ENCODE measurements at places on chromosomes 4 and X.

GRCh38 chrX:96564595-96564994 is 120.0 kb upstream of the DIAPH2 start:
- DNase-seq, result no peak

GRCh38 chrX:4762196-4762595 is 1048.7 kb upstream of the PRKX start:
- no peak for DNase-seq

DNA sequence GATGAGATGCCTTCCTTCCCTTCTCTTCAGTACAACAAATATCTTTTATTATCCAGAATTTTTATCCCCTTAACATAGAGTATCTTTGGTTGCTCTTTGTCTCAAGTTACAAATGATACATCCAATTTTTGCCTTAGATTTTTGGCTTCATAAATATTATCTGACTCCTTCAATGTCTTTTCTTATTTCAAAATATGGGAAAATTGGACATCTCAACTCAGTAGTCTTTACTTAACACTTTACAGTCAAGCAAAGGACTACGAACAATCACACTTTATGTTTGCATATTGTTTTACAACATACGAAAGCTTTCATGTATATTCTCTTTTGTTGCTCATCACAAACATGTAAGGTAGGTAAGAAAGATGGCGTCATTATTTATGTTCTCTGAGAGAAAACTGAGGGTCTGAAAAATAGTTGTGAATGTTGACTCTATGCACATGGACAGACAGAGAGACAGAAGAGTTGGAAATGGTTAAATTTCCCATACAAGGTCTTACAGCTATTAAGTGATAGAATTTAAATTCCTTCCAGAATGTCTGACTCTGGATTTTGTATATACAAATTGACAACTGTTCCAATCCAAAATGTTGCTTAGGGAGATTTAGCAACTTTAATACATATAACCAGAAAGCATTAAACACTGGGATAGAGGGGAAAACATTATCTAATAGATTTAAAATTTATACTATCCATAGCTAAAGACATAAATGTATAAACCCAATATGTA is 29.4 kb downstream of the DCHS2 start:
- no peak for DNase-seq

- DNase-seq, result peak; percentile 50
Observed at GRCh38 chrX:1178580-1179057, 33.8 kb downstream of the CRLF2 start.

DNA sequence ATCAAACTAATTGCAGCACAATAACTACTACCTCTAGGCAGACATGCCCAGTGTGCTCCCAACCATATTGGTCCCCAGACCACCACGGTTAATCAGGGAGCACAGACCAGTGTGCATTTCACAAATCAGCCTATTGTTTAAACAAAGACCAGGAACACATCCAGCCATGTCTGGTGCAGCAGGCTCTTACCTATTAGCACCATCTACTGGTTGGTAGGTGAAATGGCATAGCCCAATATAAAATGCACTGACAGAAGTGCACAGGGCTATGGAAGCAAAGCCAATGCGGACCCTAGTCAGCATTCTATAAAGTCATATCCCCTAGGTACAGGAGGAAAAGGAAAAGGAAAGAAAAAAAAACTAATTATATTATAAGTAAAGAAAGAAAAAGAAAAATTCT is 15.5 kb upstream of the CYLC1 start:
- no peak for DNase-seq

- DNase-seq, result no peak
Observed at GRCh38 chr4:144223661-144224060, 83.1 kb upstream of the GYPA start.

DNA sequence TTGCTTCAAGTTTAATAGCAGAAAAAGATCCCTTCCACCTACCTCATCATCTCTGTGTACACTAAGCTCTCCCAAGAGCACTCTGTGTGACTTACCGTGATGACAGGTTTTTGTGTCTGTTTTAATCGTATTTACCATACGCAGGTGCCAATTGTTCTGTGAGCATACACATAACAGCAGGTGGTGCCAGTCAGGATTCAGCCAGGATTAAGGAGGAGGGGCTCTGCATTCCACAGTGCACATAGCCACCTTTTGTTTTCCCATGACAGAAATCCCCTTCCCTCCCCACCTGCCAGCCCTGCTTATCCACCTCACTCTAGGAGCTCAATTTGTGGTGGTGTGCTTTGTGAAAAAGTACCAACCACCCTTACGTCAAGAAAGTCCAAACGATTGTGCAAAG is 14.8 kb downstream of the ANK2 start:
- DNase-seq, result no peak

- DNase-seq, result no peak
Observed at GRCh38 chrX:130628516-130628915, 226.7 kb downstream of the RBMX2 start.

GRCh38 chr4:53651156-53651735 is 60.0 kb upstream of the LNX1 start:
- DNase-seq, result no peak

- no peak for DNase-seq
Observed at GRCh38 chrX:13479452-13479813, 90.0 kb upstream of the EGFL6 start.

- no peak for DNase-seq
Observed at GRCh38 chr4:150582146-150582872, at the start of gene MAB21L2. Gene MAB21L2 (plus strand): TSS chr4:150582151. CDS start chr4:150583030, 879 bp downstream.

DNA sequence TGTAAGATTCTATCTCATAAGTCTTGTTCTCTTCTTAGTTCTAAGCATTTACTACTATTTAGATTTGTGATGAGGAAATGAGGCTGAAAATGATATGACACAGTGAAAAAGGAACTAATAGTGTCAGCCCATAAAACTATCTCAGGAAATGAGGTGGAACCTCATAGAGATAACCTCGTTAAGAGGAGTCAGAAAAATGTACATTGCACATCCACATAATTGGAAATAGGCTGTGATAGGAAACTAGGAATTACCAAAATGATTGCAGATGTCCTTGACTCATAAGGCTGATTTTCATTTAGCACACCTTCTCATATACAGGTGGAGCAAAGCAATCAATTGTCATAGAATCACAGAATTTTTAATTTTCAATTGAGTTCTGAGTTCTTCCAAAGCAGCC is 26.8 kb downstream of the ANXA10 start:
- DNase-seq, result no peak

- no peak for DNase-seq
Observed at GRCh38 chrX:101383679-101384205, 2.2 kb downstream of the BTK start.

- no peak for DNase-seq
Observed at GRCh38 chr4:5157791-5158770, 106.8 kb downstream of the STK32B start.

- DNase-seq, result no peak
Observed at GRCh38 chrX:30010471-30010870, 204.9 kb upstream of the MAGEB2 start.

GRCh38 chr4:15084780-15085179 is 82.5 kb downstream of the CPEB2 start:
- DNase-seq, result no peak

- DNase-seq, result no peak
Observed at GRCh38 chrX:6498324-6498723, 36.6 kb downstream of the VCX3A start.

DNA sequence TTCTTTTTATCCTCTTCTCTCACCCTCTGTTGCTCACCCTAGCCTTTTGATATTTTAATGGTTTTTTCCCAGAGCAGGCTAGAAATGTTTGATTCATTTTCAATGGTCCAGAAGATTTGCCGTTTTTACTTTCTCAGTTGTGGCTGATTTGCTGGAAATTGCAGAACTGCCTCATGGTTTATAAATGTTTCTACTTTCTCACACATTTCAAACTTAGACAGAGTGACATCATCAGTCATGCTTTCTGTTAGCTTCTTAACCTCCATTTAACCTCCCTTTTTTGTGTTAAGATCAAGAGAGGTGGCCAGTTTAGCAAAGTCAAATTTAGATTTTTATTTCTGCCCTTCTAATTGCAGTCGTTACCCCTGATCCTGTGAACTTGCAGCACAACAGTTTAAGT is 8.7 kb downstream of the RXFP1 start:
- no peak for DNase-seq

GRCh38 chrX:111652719-111653118 is 28.3 kb upstream of the ALG13 start:
- no peak for DNase-seq

GRCh38 chr4:85116008-85116407 is 149.5 kb upstream of the WDFY3 start:
- DNase-seq, result no peak

DNA sequence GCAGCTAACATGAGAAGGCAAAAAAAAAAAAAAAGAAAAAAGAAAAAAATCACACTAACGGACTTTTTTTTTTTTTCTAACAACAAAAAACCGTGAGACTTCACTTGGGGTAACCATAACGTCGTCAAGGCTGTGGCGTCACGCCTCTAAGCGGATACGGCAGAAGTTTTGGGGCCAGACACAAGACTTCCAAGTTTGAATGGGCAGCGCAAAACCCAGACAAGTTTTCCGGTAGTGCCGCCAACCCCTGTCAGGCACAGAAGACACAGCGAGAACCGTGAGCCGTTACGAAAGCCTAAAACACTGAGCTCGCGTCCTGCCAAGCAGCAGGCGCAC is 556 bp upstream of the SMARCA5 start:
- DNase-seq, result no peak

DNA sequence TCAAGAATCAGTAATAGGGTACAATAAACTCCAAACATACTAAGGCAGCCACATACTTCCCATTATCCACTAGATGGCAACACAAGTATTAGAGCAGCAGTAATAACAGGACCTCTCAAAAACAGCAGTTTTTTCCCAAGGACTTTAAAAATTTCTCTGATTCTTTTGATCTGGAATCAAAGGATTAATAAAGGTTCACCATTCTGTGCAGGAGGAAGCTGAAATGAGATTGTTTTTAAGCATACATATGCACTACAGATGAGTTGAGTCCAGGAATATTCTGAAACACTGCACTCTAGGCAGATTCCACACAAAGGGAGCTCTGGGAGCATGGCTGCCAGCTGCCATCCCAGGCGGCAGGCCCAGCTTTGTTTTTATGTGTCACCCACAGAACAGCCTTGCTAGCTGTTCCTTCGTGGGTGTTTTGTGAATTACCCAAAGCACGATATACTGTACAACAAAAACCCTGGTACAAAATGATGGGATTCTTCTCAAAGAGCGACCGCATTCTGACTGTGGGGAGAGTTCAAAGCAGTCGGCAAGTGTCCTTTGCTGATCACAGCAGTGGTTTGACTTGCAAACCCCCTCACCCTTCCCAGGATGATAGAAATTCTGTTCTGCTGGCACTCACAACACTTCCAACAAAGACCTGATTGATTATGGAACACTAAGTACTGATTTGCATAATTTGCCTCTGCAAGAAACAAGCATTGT is 61.0 kb downstream of the STX18 start:
- no peak for DNase-seq

DNA sequence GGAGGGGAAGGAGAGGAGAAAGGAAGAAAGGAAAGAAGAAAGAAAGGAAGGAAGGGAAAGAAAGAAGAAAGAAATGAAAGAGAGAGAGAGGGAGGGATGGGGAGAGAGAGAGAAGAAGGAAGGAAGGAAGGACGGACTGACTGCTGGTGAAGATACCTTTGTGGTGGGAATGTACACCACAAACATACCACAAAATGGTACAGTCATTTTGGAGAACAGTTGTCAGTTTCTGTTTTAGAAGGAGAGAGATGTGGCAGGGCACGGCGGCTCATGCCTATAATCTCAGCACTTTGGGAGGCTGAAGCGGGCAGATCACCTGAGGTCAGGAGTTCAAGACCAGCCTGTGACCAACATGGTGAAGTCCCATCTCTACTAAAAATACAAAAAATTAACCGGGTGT is 40.0 kb upstream of the SHISA3 start:
- no peak for DNase-seq

DNA sequence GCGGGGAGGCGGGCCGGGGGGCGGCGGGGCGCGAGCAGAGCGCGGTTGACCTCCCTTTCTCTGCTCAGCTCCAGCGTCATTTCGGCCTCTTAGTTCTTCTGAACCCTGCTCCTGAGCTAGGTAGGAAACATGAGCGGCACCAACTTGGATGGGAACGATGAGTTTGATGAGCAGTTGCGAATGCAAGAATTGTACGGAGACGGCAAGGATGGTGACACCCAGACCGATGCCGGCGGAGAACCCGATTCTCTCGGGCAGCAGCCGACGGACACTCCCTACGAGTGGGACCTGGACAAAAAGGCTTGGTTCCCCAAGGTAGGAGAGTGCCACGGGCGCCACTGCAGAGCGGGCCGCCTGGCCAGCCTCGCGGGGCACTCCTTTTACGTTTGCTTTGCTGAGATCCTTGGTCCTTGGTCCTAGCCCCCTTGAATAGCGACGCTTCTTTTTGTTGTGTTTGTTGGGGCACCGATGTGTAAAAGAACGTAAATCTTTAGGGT is at the start of gene HTATSF1:
Gene HTATSF1, plus strand, starts transcription at position 37 of the 497 bp plus-strand sequence. Its CDS starts 93 bp downstream, at position 130.
- DNase-seq, result no peak

GRCh38 chr4:153997516-153997915 is 208.6 kb upstream of the SFRP2 start:
- no peak for DNase-seq

DNA sequence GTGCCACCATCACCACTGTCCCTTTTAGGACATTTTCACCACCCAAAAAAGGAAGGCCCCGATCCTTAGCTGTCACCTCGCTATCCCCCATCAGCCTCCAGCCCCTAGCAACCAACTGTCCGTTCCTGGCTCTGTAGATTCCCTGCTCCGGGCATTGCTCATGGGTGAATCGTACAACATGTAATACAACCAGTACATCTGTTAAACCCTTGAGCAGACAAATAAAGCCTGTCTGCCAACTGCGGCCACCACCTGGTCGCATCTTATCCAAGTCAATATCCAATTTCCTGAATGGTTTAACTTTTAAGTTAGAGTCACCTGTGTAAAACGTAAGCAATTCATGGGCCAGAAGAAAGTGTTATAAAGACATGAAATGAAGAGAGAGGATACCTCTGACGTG is 251.9 kb downstream of the AFAP1 start:
- DNase-seq, result no peak

GRCh38 chrX:119604766-119605463 is 1.3 kb downstream of the NKRF start:
- DNase-seq, result no peak

- DNase-seq, result no peak
Observed at GRCh38 chr4:54784161-54784671, 126.5 kb downstream of the KIT start.
